NCI-H226 (cell line): ENCODE measurements at places on chromosomes 13 and 19.

DNA sequence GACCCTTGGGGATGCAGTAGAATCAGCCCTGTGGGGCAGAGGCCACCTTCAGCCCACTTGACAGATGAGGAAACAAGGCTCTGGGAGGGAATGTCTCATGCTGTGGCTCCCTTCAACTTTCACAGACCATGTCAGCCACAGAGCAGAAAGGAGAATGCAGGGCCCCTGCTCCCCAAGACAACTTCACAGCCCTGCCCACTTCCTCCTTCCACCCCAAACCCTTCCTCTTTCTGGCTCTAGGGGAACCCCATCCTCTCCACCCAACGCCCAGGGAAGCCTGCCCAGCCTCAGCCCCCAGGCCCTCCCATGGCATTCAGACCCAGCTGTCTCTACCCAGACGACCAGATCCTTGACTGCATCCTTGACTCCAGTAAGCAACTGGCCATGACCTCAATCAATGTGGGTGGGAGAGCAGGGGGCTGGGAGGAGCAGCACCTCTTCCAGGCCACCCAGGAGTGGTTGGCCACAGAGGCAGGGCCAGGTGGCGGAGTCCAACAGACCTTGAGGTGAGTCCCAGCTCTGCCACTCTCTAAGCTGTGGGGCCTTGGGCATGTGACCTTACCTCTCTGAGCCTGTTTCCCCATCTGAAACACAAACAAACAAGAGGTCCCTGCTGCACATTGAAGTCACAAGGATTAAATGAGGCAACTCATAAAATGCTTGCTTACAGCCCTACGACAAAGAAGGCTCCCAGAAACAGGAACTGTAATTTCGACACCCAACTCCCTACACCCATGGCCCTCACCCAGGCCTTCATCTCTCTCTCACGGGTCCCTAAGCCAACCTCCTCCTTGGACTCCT lies 15.8 kb downstream of the DEDD2 start:
- DNase-seq = no peak

DNA sequence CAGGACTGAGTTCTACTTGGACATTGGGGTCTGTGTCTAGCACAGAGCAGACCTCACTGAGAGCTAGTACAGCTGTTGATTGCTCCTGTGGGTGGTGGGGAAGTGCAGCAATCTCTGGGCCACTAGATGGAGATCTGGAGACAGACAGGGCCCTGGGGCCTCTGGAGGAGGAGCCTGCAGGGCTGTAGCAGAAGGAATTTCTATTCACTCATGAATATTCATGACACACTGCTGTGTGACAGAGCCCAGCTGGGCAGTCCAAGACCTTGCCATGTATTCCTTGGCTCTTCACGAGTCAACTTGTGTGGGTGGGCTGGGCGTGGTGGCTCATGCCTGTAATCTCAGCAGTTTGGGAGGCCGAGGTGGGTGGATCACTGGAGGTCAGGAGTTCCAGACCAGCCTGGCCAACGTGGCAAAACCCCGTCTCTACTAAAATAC lies 37.5 kb downstream of the SUGP2 start:
- DNase-seq = peak; percentile 54

DNA sequence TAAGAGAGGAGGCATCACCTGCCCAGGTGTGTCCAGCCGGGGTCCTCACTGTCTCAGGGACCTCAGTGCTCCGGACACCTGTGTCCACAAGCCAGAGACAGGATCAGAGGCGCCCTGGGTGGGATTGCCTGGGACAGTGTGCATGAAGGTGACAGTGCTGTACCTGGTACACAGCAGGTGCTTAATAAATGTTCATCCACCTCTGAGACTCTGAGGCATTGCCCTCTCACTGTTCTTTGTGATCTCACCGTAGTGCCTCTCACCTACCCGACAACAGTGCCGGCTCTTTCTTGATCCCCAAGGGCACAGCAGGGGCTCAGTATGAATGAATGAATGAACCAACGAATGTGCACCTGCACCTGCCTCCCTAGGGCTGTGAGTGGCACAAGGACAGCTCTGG lies 9.2 kb downstream of the RDH13 start:
- DNase-seq = no peak

DNA sequence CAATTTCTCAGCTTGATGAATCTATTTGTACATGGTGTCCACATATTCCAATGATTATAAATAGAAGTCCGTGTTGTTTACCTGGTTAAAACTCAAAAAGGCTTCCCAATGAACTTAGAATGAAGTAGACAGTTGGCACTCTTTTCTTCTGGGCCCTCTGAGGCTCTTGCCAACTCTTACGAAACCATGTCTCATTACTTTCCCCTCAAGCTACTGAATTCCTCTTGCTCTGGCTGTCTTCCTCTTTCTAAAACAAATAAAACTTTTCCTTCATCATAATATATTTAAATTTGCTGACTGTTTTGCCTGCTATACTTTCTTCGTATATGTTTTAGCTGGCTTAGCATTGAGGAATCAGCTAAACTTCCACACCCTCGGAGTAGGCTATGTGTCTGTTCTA lies 139.7 kb downstream of the SLITRK6 start:
- peak; percentile 52 for DNase-seq

GRCh38 chr19:2060884-2061494 lies 9.9 kb upstream of the MKNK2 start:
- DNase-seq = peak; percentile 56

GRCh38 chr19:30154410-30154809 lies 212.4 kb downstream of the URI1 start:
- no peak for DNase-seq

- DNase-seq = peak; percentile 82
Observed at GRCh38 chr19:42206871-42207755, 10.4 kb downstream of the DEDD2 start.

GRCh38 chr19:38528213-38528755 lies 89.5 kb downstream of the MAP4K1 start:
- no peak for DNase-seq

DNA sequence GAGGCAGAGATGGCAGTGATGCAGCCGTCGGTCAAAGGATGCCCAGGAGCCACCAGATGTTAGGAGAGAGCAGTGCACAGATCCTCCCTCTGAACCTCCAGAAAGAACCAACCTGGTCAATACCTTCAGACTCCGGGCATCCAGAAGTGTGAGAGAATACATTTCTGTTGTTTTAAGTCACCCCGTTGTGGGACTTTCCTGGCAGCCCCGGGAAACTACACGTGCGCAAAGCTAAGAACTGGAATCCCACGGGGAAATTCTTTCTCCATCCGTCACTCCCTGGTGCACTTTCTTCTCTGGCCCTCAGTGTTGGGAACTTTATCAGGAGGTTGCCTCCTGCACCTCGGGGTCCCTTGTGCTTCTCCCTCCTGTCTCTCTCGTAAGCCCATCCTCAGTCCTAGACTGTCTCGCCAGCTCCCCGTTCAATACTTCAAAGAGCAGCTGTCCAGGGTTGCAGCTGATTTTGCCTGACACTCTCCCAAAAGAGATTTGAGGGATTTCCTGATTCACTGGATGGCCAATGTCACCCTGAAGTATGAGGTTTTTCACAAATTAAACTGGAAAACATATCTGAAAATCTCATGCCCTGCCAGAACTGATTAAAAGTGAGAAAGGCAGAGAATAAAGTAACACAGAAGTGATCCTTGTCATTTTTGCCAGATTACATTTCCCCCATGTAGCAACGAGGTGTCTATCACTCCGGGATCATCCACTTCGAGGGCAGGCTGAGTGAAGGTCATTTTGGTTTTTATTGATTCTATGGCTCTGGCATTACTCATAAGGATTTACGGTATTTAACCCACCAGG lies 136.8 kb downstream of the DCT start:
- no peak for DNase-seq

DNA sequence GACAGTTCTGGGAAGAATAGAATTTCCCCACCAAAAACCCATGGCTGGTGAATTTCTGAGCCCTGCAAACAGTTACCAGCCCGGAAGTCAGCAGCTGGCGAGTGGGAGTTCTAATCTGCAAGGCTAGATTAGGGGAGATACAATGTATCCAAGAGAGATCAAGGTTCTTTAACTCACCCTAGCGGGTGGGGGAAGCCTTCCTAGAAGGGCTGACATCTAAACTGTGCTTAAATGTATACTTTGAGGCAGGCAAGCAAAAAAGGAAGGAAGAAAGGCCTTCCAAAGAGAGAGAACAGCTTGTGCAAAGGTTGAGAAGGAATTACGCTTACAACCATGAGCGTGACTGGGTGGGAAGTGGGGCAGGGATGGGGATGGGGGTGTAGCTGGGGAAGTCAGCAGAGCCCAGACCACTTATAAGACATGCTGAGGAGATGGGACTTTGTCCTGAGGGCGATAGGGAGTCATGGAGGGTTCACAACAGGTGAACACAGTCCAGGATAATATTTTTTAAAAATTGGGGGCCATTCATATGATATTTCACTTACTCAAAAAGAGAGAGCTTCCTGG lies 20.8 kb upstream of the ZNRF4 start:
- DNase-seq = peak; percentile 44

DNA sequence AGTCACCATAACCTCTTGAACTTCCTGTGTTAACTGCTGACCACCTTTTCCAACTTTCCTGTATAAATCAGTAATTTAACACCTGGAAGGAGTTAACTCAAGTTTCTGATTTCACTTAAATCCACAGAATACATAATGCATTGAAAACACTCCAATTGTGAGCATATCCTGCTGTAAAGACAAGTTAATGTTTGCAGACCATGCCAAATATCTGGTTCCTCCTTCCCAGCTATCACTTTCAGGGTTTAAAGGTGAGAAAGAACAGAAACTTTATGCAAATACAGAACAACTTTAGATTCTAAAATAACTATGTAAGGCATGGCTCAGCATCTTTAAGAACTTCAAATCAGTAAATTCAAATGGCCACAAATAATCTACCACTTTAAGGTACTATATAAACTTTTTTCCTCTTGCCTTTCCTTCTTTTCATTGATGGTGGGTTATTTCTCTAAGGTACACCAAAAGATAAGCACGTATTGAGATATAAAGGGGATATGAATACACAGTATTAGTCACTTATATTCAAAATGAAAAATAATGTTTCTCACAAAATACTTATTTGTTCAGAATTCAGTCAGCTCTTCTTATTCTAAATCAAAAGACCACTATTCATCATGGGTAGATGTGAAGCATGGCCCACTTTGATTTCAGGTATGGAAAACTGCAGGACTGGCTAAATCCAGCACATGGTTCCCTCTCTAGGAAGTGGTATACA lies 6.6 kb upstream of the TPTE2 start:
- no peak for DNase-seq

DNA sequence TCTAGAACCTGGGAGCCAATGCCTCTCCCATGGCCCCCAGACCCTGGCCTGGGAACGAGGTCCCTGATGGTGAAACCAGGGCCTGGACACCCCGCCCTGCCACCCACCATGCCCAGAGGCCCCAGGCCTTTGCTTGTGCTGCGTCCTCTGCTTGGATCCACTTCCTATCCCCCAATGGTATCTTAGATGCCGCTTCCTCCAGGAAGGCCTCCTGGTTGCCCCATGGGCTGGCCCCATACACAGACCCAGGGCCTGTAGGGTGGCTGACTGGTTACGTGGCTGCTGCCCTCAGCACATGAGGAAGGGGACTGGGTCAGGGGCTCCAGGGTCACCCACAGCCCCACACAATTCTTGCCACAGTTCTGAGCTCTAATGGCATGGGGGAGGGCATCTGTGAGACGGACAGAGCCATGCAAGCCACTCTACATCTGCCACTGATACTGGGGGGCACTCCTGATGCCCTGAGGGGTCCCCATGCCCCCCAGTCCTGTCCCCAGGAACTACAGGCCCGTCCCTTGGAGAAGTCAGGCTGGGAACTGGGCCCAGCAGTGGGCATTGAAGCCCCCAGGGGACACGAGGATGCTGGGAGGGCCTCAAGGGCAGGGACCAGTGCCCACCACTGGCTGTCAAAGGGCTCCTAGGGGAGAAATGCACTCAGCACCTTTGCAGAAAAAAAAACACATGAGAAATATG lies 5.0 kb downstream of the RPL36 start:
- no peak for DNase-seq

GRCh38 chr13:75326173-75327134 lies 155.5 kb downstream of the TBC1D4 start:
- DNase-seq = peak; percentile 86

DNA sequence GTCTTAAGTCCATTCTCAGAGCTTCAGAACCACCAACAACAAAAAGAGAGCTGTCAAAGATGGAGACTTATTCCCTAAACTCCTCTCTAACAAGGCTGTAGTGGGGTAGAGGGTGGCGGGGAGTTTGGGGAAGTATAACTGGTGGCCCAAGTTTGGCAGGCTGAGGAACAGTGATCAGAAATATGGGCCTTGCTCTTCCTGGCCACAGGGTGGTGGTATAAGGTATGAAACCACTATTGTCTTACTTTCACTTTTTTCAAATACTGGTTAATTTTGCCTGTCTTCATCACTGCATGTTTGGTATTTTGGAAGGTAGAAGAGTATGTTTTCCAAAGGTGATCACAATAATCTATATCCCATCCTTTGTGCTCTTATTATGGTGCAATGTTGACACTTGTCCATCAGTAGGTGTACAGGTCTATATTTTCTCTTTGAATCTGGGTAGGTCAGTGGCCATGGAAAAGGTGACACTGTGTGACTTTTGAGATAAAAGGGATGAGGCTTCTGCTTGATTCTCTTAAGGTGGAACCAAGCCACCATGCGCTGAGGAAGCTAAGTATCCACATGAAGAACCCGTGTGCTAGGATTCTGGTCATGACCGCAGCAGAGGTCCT lies 23.2 kb upstream of the GPC5 start:
- no peak for DNase-seq

GRCh38 chr13:50377726-50378270 lies 362.6 kb downstream of the KCNRG start:
- DNase-seq = no peak

GRCh38 chr19:30374539-30374864 lies 2.3 kb downstream of the ZNF536 start:
- no peak for DNase-seq

DNA sequence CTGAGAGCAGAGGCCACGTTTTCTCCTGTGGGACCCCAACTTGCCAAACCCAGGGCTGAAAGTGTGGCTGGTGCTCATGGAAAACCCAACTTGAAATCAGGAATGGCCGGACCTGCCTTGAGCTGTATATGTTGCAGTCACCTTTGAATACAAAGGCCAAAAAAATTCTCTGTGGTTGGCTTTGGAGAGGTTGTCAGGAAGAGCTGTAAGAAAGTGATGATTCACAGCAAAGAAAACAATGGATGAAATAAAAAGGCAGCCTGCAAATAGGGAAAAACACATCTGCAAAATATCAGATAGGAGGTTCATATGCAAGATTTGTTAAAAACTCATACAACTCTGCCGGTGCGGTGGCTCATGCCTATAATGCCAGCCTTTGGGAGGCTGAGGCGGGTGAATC lies 715.8 kb downstream of the UQCRFS1 start:
- peak; percentile 81 for DNase-seq

DNA sequence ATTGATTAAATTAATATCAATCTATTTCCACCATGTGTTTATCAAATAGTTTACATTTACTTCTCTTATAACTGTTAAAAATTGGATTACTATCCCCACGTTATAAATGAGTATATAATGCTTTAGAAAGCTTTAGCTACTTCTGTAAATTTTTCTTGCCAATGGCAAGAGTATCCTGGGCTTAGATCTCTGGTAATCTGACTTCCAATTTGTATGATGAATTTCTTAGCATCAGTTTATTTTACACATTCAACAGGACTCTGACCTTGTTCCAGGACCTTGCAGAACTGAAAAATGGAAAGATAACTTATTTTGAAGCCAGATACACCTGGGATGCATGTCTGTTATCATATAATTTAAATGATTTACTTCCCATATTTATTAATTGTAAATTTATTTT lies 2759.4 kb downstream of the PCDH9 start:
- DNase-seq = no peak

- DNase-seq = no peak
Observed at GRCh38 chr19:54947381-54947780, at the start of gene NLRP7. NLRP7 (minus strand) TSS chr19:54947530.
